ENCODE measurements at places on chromosomes 3 and 15.
A peak's percentile ranks its signal among the peaks of the same experiment; 100 is the strongest.

DNA sequence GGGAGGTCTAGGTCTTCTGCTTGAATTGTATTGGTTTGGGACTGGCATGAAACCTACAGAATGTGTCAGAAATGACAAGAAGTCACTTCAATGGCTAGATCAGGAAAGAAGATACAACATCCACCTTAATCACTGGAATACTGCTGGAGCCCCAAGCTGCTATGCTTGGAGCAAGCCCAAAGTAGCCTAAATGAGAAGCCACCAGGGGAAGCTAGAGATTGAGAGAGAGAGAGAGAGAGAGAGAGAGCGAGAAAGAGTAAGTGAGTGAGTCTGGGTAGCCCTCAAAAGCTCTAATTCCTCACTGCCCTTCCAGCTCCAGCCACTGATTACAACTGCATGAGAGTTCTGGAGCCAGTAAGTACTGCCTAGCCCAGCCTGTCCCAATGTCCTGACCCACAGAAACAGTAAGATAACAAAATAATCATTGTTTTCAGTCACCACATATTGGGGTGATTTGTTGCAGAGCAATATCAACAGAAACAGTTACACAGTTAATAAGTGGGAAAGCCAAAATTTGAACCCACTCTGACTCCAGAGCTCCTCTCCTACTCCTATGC is 529.2 kb upstream of the GOLIM4 start:
- no peak for DNase-seq

- DNase-seq = no peak
Measured at GRCh38 chr3:177770383-177771230, 573.3 kb upstream of the TBL1XR1 start.

GRCh38 chr15:44527241-44527640 is 9.7 kb upstream of the EIF3J start:
- DNase-seq = no peak

DNA sequence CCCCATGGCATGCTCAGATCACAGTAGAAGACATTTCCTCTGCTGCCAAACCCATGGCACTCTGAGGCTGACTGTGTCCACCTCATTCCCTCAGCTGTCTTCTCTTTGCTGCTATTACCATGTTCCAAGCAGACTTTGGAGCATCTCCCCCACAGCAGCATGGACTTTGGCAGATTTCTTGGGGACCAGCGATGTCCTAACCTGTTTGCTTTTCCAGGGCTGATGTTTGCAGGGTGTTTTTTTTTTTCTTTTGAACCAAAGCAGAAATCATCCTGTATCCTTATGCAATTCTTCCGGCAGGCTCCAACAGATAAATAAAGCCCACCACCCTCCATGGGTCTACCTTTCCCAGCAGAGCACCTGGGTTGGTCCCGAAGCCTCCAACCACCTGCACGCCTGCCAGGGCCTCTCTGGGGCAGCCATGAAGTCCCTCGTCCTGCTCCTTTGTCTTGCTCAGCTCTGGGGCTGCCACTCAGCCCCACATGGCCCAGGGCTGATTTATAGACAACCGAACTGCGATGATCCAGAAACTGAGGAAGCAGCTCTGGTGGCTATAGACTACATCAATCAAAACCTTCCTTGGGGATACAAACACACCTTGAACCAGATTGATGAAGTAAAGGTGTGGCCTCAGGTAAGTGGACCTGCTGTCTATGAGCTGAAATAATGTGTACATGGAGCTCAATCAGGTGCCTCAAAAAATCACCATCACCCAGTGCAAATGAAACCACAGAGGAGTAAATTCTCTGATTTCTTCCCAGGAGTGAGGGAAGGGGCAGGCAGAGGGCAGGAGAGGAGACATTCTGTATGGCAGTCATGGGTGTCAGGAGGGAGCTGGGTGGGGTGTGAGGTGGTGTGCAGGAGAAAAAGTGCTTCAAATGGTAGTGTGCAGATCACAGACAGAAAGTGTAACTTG is at the start of gene AHSG:
Gene AHSG (plus strand): TSS at position 340 of the 916 bp plus-strand sequence. CDS start 82 bp downstream, at position 422.
- no peak for DNase-seq

DNA sequence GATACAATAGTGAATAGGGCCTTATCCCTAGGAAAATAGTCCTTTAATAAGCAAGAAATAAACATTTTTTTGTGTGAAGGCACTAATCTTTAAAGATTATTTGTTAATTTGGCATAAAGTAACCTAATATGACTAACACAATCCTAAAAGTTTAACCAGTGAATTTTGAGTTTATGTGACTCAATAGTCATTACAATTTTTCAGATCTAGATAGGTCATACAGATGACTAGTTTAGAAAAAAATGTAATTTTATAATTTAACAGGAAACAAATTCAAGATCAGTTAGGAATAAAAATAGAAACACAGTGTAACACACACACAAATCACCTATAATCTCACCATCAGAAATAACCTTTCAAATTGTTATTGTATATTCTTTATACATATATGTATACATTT is 620.7 kb upstream of the ALCAM start:
- no peak for DNase-seq

- DNase-seq = peak; percentile 18
Measured at GRCh38 chr15:80996247-80996646, 4.5 kb upstream of the TLNRD1 start.

DNA sequence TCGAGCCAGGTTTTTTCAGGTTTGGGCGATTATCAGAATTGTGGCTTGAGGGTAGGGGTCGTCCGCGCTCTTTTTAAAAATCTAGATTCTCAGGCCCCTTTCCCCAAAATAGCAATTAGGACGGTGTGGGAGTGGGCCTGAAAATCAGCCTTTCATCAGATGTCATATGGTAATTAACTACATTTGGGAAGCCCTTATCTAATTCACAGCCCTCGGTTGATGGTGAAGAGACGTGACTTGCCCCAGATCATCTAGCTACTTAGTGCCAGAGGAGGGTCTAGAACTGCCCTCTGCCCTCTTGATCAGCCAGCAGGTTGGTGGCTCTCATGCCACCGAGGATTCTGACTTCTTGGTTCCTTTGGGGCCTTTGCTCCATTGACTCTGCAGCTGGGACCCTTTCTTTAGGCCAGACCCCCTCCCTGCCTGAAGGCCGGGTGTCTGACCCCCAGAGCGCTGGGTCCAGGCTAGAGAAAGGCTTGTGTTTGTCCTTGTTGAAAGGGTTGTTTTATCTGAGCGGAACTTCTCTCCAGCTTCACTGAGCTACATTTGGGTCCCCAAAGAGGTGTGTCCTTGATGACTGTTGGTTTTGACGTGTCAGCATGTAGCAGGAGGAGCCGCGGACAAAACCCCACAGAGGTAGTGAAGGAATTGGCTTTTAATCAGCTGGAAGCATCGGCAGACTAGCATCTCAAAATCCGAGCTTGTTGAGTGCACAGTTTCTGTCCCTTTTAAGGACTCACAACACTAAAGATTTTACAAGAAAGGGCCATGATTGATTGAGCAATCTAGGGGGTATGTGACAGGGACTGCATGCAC is 857 bp downstream of the AEN start:
- peak; percentile 41 for DNase-seq
